ENCODE measurements at places on chromosomes 1 and 21.
A peak's percentile ranks its signal among the peaks of the same experiment; 100 is the strongest.

DNA sequence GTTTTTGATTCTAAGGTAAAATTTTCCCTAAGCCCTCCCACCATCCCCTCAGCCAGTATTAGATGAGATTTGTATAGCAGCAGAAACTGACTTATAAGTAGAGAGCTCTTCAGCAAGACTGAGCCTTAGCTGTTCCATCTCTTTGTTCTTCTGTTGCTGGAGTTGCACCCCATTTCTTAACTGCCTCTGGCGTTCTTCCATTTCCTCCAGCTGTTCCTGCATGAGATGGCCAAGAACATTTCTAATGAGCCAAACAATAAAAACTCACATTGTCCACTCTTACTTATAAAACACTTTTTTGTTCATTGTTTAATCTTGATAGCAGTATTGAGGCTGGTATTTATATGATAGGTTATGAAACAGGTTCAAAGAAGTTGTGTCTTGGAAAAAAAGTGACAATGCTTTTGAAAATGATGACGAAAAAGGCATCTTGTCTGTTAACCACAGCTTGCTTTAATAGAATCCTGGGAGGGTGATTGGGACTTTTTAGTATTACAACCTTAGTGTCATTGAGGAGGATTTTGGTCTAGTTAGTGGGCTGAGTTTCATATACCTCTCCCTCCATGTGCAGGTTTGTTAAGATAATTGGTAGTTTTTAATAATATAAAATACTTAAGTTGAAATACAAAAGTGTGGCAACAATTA, 18.3 kb downstream of the SYNC start:
- DNase-seq, result peak; percentile 64

- DNase-seq, result peak; percentile 53
Measured at GRCh38 chr1:228358039-228358763, 48.4 kb downstream of the TRIM11 start.

GRCh38 chr1:70034403-70034802, 171.0 kb downstream of the LRRC40 start:
- DNase-seq, result peak; percentile 68

DNA sequence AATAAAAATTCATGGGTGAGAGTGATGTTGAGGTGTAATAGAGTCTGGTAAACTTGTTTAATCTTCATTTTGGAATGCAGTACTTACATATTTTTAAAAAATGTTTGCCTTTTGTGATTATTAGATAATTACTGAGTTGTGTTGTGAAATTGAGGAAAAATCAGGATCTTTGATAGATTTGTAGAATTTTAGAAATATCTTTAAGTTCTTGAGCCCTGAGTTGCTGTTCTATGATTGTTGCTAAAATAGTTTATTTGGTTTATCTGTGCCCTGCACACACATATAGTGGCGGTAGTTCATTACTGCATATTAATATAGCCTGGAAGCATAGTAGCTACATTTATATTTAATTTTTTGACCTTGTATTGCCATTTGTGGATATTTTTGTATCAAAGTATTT, 1.6 kb downstream of the B3GALT2 start:
- DNase-seq, result no peak

DNA sequence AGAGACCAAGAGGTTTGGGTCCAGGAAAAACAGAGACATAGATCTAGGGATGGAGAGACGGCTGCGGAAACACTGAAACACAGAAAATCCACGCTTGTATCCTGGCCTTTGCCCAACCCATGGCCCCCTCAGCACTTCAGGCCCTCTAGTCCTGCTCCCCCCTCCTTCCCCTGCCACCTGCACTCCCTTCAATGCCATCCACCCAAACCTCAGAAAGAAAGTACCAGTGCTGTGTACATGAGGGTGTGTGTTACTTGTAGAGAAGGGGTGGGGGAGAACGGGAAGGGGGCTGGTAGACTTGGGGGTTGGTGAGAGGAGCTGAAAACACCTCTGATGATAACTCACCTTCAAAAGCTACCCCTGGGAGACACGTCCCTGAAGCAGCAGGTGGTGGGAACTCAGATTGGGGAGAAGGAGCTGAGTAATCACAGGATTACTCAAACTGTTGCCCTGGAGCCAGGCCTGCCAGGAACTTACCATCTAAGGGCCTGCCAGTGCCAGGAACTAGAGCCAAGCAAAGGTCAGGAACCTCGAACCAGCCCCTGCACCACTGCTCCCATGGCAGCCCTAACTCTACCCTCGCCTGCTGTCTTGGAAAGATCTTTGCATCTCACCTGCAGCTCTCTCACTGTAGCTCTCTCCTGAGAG, 11.5 kb downstream of the RORC start:
- peak; percentile 54 for DNase-seq

DNA sequence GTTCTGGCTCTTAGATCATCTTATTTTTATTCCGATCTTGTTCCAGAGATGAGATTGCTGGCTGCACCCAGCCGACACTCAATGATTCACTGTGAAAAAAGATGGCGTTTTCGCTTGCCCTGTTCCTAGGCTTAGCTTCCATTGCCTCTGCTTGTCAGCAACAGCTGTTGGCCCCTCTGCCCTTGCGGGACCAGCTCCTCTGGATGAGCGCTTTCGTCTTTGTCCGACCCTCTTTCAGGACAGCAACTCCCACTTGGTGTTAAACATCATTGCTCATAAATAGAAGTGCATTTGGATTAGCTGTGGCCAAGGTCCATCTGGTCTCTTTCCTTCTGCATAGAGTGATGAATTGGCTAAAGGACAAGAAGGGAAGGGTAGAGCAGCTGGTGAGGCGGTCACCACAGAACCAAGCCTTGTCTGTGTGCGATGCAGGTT, 43.5 kb upstream of the SCCPDH start:
- no peak for DNase-seq

GRCh38 chr1:158177700-158178450, 2.8 kb upstream of the CD1D start:
- peak; percentile 61 for DNase-seq

- DNase-seq, result peak; percentile 92
Measured at GRCh38 chr1:53174971-53175913, 21.4 kb upstream of the CPT2 start.

- DNase-seq, result no peak
Measured at GRCh38 chr1:189782295-189782694, 695.4 kb downstream of the BRINP3 start.

DNA sequence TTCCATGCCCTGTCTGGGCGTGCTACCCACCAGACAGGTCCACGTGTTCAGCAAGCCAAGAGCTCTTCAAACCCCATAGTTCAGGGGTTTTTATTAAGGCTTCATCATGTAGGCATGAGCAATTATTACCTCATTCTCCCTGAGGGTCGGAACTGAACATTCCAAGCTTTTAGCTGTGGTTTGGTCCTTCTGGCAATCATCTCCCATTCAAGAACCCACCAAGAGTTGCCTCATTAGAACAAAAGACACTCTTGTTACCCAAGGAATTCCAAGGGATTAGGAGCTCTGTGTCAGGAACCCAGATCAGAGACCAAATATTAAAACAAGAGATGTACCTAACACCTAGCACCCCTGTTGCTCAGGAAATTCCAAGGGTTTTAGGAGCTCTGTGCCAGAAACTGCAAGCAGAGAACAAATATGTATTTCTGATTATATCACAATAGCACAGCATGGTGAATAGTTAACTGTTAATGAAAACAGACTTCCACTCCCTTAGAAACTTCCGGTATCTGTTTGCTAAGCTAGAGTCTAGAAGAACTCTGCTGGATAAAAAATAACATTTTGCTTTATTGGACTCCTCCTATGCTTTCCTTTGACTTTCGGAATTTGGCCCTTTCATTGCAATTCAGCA, 201.2 kb upstream of the L1TD1 start:
- DNase-seq, result peak; percentile 18

DNA sequence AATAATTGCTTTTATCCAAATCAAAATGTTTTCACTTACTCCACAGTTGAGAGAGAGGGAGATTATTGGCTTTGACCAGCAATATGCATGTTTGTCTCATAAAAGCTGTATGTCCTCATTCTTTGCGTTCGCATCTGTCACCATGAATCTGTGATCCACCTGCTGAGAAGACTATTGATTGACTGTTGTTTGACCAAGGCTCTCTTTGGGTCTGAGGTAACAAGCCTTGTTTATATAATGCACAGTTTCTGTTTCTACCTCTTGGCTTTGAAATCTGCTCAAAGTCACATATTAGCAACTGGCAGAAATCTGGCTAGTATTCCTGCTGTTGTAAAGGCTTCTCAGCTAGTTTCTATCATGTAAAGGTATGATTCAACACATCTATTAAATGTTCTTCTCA, 157.0 kb downstream of the LYPLAL1 start:
- DNase-seq, result no peak

- no peak for DNase-seq
Measured at GRCh38 chr1:147451628-147452027, 89.7 kb upstream of the BCL9 start.

DNA sequence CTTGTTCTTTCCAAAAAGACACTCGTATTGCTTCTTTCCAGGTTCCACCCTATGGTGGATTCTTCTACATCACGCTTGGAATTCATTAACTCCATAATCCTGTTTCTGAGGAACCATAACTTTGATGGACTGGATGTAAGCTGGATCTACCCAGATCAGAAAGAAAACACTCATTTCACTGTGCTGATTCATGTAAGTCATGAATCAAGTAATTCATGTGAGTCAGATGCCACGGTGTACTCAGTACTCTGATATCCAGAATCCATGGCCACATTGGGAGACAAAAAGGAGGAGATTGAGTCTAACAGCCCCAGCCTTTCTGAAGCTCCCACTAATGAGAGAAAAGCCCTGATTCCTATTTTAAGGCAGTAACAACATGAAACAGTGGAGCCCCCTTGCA, 7.4 kb downstream of the CHI3L2 start:
- DNase-seq, result peak; percentile 84

- DNase-seq, result no peak
Measured at GRCh38 chr1:225253173-225253572, 174.7 kb downstream of the LBR start.

- DNase-seq, result no peak
Measured at GRCh38 chr1:93574991-93575390, 106.6 kb downstream of the BCAR3 start.

DNA sequence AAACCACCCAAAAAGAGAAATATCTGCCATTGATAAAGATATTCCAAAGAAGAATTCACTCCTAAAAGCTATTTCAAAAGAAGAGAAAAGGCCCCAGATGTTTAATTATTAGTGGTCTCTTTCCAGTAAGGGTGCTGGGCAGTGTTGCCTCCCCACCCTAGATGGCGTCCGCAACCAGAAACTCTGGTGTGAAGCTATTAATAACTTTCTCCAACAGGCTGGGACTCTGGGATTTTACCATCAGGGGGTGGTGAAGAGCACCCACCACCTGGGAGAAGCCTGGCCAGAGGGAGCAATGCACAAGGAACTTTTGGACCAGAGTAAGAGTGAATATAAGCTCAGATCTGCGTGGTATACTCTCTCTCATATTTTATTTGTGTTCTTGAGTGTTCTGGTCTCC, 115.4 kb upstream of the TIAM1 start:
- no peak for DNase-seq

DNA sequence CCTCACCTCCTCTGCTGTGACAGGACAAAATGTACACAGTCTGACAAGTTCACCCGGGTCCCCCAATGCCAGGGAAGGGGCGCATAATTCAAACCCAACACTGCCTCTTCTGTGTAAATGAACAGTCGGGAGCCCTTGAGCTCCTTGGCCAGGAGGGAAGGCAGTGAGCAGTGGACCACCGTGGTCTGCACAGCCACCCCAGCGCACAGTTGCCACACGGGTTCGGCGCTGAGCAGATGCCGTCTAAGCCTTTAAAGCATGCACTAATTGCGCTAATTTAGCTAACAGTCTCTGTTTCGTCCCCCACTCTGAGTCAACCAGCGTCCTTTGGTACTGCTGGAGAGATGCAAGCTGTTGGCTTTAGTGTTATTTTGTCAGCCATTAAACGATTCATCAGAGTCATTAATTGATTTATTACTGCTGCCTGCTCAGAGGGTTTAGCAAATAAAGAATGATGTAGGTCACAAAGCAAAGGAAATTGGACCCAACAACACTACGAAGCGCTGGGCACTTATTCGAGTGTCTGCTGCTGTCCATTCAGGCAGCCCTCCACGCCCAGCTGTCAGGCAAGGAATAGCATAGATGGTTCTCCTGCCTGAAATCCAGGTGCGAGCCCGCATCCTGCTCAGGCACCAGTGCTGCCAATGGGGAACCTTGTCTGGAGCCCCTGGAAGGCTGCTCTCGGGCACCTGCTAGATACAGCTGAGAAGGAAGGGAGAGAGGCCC, 91.5 kb downstream of the MRPL37 start:
- DNase-seq, result no peak

GRCh38 chr1:170471398-170472053, 60.4 kb upstream of the GORAB start:
- peak; percentile 75 for DNase-seq

DNA sequence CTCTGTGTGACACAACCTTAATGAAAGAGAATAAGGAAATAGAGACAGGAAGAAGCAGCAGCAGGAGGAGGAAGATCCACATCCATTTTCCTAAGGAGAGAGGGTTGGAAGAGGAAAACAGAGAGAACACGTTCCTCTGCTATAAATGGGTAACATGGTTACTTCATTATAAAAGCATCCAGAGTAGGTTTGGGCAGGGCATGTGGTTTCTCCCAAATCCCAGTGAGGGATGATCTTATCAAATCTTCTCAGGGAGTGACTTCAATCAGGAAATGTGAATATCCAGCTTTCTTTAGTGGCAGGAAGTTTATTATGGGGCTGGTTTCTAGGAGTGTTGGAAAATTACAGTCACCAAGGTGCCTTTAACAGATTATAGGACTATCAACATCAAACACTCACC, 11.1 kb downstream of the CYP2J2 start:
- no peak for DNase-seq

DNA sequence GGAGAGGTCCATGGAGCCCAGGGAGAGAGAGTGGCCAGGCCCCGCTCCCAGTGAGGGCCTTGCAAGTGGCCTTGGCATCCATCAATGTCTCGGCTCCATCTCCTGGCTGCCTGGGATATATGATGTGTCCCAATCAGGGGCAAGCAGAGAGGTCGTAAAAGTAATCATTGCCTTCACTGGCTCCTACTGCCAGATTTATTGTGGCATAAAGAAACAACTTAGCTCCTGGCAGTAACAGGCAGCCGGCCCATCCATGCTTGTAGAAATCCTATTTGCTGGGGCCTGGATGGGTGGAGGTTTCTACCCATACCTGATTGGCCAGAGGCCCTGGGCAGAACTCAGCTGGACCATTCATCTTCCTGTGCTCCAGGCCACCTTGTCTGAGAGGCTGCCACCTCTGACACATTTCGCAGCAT, 272.6 kb downstream of the MATN1 start:
- DNase-seq, result no peak

GRCh38 chr1:56866656-56867055, 12.1 kb downstream of the C8A start:
- DNase-seq, result peak; percentile 93

DNA sequence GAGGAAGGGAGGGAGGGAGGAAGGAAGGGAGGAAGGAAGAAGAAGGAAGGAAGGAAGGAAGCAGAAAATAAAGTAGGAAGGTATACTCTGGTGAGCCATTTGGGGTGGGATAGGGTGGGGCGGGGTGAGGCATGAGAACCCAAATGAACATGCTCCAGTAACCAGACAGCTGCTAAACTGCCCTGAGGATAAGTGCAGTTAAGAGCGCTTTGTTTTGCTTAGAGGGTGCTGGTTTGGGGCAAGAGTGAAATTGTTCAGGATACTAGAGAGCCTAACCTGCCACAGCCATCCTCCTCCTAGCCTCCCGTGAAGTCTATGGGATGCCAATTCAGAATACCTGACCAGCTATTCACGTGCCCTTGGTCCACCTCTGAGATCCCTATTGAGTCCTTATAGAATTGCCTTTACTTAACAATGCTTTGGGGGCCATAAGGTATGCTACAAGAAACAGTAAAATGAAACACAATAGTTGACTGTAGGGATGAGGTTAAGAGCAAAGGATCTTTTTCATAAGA, 59.0 kb upstream of the ATF3 start:
- no peak for DNase-seq

- DNase-seq, result no peak
Measured at GRCh38 chr1:155184835-155185782, 11.5 kb downstream of the TRIM46 start.

Measured in GM23248 (cell line).